Mucosa of gallbladder (tissue), 1 donor: ENCODE measurements at places on chromosomes 16 and 17. TPM values are rescaled to one million over a fixed set of nuclear protein-coding genes. Genes with fewer than 3 reads are reported as not detected.

The DHX58 gene
- 26.8 TPM for total RNA-seq

The PLCG2 gene
- 130 TPM for total RNA-seq

The CD19 gene
- 1.4 TPM for total RNA-seq

The HS3ST3B1 gene
- 4.0 TPM for total RNA-seq

The TBC1D3I gene
- total RNA-seq: 1.4 TPM

The ATP2A3 gene
- 96.5 TPM for total RNA-seq

The RBFOX1 gene
- total RNA-seq: 0.55 TPM

The TBC1D3L gene
- total RNA-seq: 19.7 TPM

The SOST gene
- not detected for total RNA-seq

The SULT1A3 gene
- total RNA-seq: 19.4 TPM

The WNT9B gene
- total RNA-seq: 0.14 TPM

The SCNN1B gene
- 2.2 TPM for total RNA-seq

The ZNF423 gene
- total RNA-seq: 11.0 TPM

The USP22 gene
- total RNA-seq: 196 TPM

The CLEC10A gene
- 8.3 TPM for total RNA-seq

The AP2B1 gene
- total RNA-seq: 162 TPM

The ASGR1 gene
- total RNA-seq: 5.0 TPM

The TEX14 gene
- 0.32 TPM for total RNA-seq

The CBLN1 gene
- 18.2 TPM for total RNA-seq

The C16orf86 gene
- total RNA-seq: 6.4 TPM

The HBQ1 gene
- total RNA-seq: not detected

The PRAC2 gene
- not detected for total RNA-seq

The ZG16 gene
- total RNA-seq: not detected

The TAT gene
- 2.5 TPM for total RNA-seq

The EFCAB13 gene
- total RNA-seq: 10.6 TPM

The NUDT7 gene
- 11.6 TPM for total RNA-seq

The KRT36 gene
- not detected for total RNA-seq

The KRT13 gene
- total RNA-seq: 0.40 TPM

The CARD14 gene
- total RNA-seq: 0.29 TPM

The CFAP52 gene
- not detected for total RNA-seq

The FBXW10B gene
- total RNA-seq: 1.6 TPM

The TBX2 gene
- total RNA-seq: 33.9 TPM

The SHBG gene
- 0.89 TPM for total RNA-seq

The ZG16B gene
- 55.9 TPM for total RNA-seq

The SEPTIN12 gene
- total RNA-seq: not detected
